ENCODE measurements at places on chromosomes 11 and 22. TPM values are rescaled to one million over a fixed set of nuclear protein-coding genes. Genes with fewer than 3 reads are reported as not detected.

GRCh38 chr22:46649141-46650077, 29.2 kb downstream of the GRAMD4 start:
- DNase-seq, result no peak

DNA sequence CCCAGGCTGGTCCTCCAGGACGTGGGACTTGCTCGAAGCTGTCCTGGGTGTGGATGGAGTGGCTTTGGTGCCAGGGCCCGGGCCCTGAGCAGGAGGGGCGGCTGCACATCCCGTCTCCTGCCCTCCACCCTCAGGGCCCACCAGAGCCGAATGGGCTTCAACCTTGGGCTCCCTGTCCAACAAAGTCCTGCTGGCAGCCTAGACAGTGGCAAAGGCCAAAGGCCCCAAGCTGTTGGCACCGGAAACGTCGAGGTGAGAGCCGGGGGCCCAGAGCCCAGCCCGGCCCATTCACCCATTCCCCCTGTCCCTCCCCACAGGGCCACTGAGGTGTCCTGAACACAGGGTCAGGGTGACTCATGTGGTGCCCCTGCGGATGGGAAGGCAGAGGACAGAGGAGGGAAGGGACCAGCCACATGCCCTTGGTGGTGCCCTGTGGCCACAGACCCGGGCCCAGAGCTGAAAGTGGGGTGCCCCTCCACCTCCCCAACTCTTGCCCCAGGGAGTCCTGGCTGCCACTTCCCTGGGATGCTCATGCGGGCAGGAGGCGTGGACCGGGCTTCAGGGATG, 9.1 kb downstream of the TSPAN32 start:
- no peak for DNase-seq

DNA sequence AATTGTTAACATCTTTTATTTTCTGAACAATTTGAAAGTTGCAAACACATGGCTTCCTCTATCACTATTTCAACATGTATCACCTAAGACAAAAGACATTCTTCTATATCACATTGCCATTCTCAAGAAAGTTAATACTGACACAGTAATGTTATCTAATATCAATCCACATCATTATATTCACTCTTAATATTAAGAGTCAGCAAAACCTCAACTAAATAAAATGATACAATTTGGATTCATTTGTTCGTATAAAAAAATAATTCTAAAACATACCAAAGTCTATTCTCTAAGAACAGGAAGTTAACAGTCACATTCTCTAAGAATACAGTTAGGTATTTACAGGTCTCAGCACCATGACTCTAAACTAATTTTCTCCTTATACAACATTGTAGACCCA, 52.0 kb downstream of the ABTB2 start:
- no peak for DNase-seq

DNA sequence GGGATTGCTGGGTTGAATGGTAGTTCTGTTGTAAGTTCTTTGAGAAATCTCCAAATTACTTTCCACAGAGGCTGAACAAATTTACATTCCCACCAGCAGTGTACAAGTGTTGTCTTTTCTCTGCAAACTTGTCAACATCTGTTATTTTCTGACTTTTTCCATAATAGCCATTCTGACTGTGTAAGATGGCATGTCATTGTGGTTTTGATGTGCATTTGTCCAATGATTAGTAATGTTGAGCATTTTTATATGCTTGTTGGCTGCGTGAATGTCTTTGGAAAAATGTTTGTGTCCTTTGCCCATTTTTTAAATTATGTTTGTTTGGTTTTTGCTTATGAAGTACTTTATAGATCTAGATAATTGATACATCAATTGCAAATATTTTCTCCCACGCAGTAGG, 1025.0 kb downstream of the JRKL start:
- DNase-seq, result no peak

DNA sequence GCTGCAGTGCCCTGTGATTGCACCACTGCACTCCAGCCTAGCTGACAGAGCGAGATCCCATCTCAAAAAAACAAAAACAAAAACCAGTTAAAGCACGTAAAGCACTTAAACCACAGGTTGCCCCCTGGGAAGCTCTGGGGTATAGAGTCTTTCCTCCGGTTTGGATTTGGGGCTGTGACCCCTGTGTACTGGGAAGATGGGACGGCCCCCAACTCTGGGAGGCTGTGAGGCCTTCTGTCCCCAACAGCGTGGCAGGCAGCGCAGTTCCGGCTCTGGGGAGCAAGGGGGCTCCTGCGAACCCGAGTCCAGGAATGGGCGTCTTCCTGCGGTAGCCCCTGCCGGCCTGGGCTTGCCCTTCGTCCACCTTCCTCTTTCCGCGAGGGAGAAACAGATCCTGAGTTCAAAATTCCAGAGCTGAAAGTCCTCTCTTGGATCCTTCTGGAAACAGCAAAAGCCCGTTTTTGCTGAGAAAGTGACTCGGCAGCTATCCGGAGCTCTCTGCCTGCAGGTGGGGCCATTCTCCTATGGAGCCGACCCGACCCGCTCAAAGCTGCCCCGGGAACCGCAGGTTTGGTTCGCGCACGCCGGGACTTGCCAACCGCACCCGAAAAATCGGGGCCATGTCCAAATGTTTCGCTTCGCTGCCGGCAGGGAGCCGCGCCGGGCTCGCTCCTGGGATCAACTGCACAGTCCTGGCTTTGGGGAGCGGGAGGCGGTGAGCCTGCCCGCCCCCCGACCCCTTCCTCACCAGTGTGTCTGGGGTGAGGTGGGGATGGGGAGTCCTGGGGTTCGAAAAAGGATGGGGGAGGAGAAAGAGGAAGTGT, 36.3 kb upstream of the POLA2 start:
- DNase-seq, result no peak

- peak; percentile 53 for DNase-seq
These were observed 108.6 kb downstream of the INSC start for GRCh38 chr11:15223318-15223717.

DNA sequence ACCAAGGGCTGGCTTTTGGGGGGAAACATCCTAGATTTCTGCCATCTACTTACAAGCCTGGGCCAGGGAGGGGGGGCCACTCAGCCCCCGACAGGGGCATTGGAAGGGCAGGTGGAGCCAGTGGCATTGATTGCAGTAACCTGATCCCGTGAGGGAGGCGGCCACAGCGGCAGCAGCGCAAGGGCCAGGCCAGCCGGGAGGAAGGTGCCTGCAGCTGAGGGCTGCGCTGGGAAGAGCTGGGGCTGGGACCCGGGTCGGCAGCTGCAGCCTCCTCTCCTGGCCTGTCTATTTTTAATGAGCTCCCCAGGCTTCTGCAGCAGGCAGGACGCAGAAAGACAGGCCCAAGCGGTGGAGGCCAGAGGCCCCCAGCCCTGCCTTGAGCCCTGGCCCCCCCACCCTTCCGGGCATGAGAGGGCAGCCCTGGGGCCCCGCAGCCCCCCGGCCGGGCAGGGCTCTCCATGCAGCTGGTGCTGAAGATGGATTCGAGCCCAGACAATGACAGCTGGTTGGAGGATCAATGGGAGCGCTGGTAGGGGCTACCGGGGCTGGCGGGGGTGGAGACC, 10.6 kb downstream of the FREY1 start:
- no peak for DNase-seq

GRCh38 chr11:20551096-20551495, 48.3 kb upstream of the SLC6A5 start:
- no peak for DNase-seq

GRCh38 chr11:85755285-85755684, 55.7 kb downstream of the SYTL2 start:
- DNase-seq, result no peak

GRCh38 chr11:103842795-103843194, 193.6 kb upstream of the DDI1 start:
- DNase-seq, result no peak

DNA sequence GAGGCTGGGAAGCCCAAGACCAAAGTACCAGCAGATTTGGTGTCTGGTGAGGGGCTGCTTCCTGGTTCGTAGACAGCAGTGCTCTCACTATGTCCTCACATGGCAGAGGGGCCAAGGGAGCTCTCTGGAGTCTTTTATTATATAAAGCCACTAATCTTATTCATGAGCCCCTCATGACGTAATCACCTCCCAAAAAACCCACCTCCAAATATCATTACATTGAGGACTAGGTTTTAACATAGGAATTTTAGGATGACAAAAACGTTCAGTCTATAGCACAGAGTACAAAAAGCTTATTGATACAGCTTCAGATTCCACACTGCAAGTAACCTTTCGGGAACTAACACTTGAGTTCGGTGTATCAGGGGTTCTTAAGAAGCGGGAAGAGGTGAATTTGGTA, 4.1 kb upstream of the MS4A18 start:
- no peak for DNase-seq

DNA sequence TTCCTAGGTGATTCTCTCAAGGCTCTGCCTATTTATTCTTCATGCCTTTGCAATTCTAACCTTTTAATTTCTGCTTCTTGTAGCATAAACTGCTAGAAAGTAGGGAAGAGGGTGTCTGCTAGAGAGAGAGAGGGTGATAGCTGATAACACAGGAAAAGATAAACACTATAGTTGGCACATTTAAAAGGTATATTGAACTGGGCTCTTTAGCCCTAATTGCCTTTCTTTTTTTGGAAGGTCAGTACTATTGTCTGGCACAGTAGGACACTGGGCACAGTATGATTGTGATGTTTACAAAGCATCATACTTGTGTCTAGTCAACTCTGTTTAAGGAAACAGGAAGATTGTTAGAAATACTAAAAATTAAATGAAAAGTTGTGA, 33.3 kb downstream of the TEAD1 start:
- no peak for DNase-seq

DNA sequence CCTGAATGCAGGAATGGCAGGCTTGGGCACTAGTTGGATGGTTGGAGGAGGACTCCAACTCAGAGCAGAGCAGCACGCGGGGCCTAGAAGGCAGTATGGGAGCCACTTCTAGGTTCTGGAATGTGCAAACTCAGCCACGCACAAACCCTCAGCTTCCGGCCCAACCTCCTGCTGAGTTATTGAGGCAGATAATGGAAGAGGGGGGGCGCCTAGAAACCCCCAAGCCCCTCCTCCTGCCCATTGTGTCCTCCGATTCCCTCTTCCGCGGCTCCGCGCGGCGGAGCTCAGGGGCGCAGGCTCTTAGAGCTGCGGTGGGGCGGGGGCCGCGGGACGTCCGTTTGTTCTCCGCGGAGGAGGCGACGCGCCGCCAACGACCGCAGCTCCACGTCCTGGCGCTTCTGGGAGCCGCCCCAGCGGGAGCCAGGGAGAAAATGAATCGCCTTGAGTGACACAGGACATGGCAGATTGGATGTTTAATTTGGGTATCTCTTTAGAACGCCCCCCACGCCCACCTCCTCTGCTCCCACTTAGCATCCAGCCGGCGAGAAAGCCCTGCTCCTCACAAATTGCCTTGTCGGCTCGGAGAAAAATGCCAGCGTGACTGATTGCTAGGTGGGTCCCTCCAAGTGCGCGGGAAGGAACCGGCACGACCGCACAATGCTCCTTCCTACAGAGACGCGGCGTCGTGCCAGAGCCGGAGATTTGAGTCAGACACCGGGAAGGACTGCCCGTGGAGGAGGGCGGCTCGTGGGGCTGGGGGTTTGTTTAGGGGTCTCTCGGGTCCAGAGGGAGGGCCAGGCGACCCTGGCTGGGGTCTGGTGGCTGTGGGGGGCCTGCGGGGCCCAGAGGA, 144.6 kb downstream of the NECTIN1 start:
- peak; percentile 62 for DNase-seq

- DNase-seq, result no peak
These were observed 1292.5 kb upstream of the TENM4 start for GRCh38 chr11:80733361-80733760.

DNA sequence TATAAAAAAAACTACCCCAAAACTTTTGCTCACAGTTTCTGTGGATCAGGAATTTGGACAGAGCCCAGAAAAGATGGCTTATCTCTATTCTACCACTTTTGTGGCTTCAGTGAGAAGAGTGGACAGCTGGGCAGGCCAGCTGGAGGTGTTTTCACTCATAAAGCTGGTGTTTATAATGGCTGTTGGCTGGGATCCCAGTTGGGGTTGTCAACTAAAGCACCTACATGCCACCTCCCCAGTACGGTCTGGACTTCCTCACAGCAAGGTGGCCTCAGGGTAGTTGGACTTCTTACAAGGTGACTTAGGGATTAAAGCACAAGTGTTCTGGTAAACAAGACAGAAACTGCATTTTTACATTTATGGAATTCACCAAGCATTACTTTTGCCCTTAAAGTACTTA, 171.0 kb downstream of the NELL1 start:
- no peak for DNase-seq

GRCh38 chr22:45212992-45213751, 27.5 kb downstream of the KIAA0930 start:
- DNase-seq, result no peak

DNA sequence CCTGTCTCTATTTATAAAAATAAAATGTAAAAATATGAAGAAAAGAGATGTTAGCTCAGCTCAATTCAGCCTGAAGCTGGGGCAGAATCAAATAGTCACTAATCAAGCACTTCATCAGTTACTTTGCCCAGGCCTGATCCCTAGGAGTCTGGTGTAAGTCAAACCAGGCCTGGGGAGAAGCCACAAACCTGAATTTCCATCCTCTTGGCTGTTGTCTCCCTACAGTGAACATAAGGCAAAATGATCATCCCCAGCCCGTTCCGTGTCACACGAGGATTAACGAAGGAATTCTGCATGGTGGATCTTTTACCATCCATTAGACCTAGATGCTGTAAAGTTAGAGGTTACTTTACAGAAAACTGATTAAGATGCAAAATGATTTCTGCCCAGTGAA, 6.5 kb upstream of the NAALADL1 start:
- no peak for DNase-seq

GRCh38 chr11:65183201-65183891, 1.6 kb downstream of the CAPN1 start:
- peak; percentile 37 for DNase-seq

DNA sequence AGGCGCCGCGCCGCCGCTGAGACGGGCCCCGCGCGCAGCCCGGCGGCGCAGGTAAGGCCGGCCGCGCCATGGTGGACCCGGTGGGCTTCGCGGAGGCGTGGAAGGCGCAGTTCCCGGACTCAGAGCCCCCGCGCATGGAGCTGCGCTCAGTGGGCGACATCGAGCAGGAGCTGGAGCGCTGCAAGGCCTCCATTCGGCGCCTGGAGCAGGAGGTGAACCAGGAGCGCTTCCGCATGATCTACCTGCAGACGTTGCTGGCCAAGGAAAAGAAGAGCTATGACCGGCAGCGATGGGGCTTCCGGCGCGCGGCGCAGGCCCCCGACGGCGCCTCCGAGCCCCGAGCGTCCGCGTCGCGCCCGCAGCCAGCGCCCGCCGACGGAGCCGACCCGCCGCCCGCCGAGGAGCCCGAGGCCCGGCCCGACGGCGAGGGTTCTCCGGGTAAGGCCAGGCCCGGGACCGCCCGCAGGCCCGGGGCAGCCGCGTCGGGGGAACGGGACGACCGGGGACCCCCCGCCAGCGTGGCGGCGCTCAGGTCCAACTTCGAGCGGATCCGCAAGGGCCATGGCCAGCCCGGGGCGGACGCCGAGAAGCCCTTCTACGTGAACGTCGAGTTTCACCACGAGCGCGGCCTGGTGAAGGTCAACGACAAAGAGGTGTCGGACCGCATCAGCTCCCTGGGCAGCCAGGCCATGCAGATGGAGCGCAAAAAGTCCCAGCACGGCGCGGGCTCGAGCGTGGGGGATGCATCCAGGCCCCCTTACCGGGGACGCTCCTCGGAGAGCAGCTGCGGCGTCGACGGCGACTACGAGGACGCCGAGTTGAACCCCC, 798 bp downstream of the BCR start:
- DNase-seq, result no peak

GRCh38 chr11:112363527-112363926, 102.9 kb upstream of the PLET1 start:
- no peak for DNase-seq

The SNX32 gene
- 1.4 TPM for total RNA-seq

The TECTA gene
- total RNA-seq, result 0.75 TPM

The CD248 gene
- total RNA-seq, result 0.17 TPM

The LYVE1 gene
- 0.27 TPM for total RNA-seq

The SHISAL1 gene
- 0.71 TPM for total RNA-seq

The RAPSN gene
- 0.14 TPM for total RNA-seq

The TIRAP gene
- 11.7 TPM for total RNA-seq

The CBLIF gene
- not detected for total RNA-seq

The KCNQ1OT1 gene
- 0.54 TPM for total RNA-seq

The STX5 gene
- total RNA-seq, result 30.2 TPM

The ASCL2 gene
- total RNA-seq, result not detected

Data from kidney epithelial cell (primary cell).